ENCODE measurements at places on chromosomes 4 and X. TPM values are rescaled to one million over a fixed set of nuclear protein-coding genes. Genes with fewer than 3 reads are reported as not detected.

GRCh38 chr4:24144381-24144780, 254.5 kb upstream of the PPARGC1A start:
- no peak for DNase-seq

GRCh38 chrX:131752493-131753198, 208.8 kb downstream of the OR13H1 start:
- DNase-seq, result peak; percentile 86

PIN4 gene
- 21.4 TPM for polyA plus RNA-seq

TEX13D gene
- not detected for polyA plus RNA-seq

- no peak for DNase-seq
Observed at GRCh38 chr4:38659346-38659745, 4.7 kb upstream of the KLF3 start.

GRCh38 chrX:22542641-22543040, 269.9 kb downstream of the CBLL2 start:
- no peak for DNase-seq

GRCh38 chr4:8831221-8832112, 40.2 kb downstream of the HMX1 start:
- DNase-seq, result peak; percentile 11

GRCh38 chrX:102712216-102712966, at the start of gene GPRASP2:
Gene GPRASP2, plus strand, starts transcription at chrX:102712448. Its CDS starts 2,422 bp downstream, at chrX:102714870.
- DNase-seq, result peak; percentile 74

DNA sequence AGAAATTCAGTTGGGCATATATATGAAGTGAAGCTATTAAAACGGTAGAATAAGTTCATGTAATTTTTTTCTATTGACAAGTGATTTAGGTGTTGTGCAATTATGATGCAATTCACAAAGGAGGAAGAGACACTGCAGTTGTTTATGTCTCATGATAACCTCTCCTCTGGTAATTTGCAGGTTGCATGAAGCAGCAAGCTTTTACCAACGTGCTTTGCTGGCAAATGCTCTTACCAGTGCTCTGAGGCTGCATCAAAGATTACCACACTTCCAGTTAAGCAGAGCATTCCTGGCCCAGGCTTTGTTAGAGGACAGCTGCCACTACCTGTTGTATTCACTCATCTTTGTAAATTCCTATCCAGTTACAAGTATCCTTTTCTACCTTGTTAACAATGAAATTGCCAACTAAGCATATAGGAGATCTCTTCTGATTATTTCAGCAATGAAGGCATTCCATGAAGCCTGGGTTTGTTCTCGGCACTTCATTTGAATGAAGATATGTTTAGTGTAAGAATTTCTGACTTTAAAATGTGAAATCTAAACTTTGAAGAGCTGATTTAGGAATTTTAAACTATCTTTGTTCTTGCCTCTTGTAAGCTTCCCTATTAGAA, 3.9 kb downstream of the TMEM33 start:
- DNase-seq, result no peak

MAGIX gene
- 4.9 TPM for polyA plus RNA-seq

DNA sequence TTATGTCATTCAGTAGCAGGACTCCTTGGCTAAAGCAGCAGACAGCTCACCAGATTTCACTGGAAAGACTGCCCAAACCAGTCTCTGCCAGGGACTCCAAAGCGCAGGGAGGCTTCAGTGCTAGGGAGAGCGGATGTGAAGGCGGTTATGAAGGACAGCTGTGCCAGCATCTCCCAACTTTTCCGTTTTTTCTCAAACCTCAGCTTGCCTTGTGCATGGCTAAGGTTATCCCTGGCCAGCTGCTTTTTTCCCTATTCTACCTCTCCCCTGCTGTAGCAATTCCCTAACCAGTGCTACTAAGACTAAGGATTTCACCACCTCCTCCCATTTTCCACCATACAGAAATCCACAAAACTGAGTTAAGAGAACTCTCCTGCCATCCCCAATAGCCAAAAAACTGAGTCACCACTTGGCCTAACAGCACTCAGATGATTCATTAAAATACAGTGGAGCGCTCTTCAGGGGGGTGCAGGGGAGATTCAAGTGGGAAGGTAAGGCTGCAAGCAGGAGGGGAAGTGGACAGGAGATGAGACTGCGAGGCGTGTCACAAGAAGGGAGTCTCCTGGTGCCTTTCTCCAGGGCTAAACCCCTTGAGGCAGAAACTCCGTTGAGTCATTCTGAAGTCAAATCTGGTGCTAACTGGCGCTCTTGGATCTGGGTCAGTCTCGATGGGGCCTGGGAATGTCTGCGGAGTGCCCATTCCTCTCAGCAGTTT, 90.7 kb downstream of the PALLD start:
- peak; percentile 74 for DNase-seq

TECRL gene
- polyA plus RNA-seq, result 0.13 TPM

DNA sequence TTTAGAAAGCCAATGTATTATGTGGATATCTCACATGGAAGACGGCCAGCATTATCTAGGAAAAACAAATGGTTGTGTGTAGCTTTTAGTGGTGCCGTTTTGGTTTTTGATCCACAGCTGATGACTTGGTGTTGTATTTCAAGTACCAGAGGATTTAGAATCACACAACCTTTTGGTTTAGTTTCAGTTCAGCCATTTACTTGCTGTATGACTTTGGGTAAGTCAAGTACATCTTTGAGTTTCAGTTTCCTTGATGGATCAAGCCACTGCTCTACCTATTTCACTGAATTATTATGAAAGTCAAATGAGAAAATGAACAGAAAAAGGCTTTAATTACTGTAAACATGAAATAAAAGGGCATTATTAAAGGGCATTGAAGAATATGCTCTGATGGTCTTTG, 205.6 kb downstream of the ZIC3 start:
- no peak for DNase-seq

ITM2A gene
- 2.8 TPM for polyA plus RNA-seq

HSFX2 gene
- polyA plus RNA-seq, result 0.59 TPM

GRCh38 chrX:134588806-134589205, 69.5 kb downstream of the PLAC1 start:
- no peak for DNase-seq

FRG2 gene
- not detected for polyA plus RNA-seq

GRCh38 chr4:12966726-12967125, 517.4 kb downstream of the RAB28 start:
- DNase-seq, result no peak

DNA sequence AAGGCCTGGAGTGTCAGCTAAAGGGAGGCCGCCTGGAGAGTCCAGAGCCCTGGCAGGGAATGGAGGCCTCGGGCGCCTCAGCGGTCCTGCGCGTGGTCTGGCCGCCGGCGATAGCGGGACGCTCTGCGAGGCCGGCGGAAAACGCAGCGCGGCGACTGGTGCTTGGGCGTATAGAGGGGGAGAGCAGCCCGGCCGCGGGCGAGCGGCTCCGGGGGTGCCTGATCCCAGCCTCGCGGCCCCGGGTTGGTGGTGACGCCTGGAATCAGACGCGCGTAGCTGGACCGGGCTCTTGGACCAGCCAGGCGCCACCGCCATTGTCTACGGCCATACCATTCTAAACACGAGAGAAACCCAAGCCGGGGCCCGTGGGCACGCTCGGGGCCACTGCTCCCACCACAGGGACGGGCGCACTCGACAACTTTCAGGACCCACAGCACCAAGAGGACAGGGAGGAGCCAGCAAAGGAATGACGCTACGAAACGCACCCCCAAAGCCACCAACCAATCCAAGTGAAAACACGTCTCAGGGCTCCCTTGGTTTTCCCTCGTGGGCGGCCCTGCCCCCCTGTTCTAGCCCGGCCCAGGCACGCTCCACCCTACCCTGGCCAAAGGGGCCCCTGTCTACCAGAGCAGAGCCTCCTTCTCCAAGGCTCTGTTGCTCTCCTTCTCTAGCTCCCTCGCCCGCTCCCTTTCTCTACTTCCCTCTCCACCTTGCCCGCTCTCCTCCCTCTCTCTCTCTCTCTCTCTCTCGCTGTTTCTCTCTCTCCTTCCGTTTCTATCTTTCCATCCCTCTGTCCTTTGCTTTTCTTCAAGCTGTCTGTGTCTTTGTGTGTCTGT, 7.8 kb downstream of the FRG2 start:
- DNase-seq, result no peak

DNA sequence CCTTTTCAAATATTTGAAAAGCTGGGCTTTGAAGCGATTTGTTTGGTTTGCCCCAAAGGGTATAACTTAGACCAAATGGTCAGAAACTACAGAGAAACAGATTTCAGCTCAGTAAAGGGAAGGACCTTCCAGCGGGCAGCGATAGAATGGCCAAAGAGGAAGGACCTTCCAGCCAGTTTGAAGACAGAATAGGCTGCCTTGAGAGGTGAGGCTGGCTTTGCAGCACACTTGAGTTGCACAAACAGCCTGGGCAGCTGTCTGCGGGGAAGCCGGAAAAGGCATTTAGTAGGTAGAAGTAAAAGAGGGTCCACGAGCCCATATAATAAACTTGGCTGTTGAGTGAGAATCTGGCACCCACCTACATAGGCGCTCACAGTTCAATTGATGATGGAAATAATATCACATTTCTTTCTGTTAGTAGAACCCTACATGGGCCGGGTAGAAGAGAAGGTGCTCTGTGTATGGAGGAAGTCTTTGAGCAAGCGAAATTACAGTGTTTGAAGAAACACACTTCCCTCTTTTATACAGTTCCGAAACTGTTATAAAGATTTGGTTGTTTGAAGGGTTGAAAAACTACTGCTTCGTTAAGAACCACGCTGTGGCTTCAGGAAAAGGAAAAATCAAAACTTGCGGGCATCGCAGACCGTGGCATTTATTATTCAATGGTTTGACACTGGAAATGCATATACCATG, 75.0 kb upstream of the SORBS2 start:
- DNase-seq, result no peak

DNA sequence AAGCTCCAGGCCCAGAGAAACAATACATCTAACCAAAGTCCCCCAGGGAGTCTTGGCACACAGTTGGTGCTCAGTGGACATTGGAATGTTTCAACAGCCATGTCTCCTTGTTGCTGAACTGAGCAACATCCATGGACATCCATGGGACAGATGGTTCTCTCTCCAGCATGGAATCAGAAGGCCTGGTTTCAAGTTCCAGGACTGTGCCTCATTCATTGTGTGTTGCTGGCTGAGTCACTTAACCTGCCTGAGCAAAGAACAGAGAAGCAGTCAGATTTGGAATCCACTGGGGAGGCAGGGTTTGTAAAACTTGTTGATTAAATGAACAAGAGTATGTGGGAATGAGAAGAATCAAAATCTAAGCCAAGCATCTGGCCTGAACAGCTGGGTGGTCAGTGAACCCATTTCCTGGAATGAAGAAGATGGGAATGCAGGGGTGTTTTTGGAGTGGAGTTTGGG, 147.9 kb downstream of the CHIC2 start:
- DNase-seq, result no peak

DNA sequence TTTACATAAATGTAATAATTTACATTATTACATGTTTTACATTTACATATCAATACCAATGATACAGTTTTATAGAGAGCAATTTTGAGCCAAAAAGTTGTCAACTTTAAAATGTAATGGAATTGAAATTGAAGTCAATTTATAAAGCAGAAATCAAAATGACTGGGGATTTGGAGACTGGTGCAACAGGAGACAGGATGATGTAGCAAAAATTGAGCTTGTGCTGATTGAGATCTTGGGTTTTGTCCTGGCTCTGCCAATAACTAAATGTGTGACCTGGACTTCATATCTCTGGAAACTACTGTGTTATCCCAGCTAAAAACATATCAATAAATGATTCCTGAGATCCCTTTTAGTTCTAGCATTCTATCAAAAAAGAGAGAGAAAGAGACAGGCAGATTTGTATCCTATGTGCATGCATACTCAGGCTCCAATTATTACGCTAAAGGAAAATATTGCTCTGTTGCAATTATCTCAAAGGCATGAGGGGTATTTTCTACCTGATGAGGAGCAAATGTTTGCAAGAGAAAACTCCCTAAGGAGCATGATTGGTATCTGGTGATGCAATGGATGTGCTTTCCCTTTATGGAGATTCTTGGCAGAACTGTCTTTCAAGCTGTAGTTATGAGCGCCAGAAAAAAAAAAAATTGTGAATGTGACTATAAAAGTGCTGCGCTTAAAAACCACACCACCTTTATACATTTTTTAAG, 14.7 kb downstream of the EXOC1L start:
- no peak for DNase-seq

GRCh38 chrX:44903107-44903506, 30.1 kb downstream of the KDM6A start:
- no peak for DNase-seq

FAM53A gene
- not detected for polyA plus RNA-seq

GRCh38 chrX:31132821-31133241, 61.0 kb upstream of the FTHL17 start:
- DNase-seq, result no peak

F11 gene
- polyA plus RNA-seq, result 1.1 TPM

VBP1 gene
- 32.7 TPM for polyA plus RNA-seq

DNA sequence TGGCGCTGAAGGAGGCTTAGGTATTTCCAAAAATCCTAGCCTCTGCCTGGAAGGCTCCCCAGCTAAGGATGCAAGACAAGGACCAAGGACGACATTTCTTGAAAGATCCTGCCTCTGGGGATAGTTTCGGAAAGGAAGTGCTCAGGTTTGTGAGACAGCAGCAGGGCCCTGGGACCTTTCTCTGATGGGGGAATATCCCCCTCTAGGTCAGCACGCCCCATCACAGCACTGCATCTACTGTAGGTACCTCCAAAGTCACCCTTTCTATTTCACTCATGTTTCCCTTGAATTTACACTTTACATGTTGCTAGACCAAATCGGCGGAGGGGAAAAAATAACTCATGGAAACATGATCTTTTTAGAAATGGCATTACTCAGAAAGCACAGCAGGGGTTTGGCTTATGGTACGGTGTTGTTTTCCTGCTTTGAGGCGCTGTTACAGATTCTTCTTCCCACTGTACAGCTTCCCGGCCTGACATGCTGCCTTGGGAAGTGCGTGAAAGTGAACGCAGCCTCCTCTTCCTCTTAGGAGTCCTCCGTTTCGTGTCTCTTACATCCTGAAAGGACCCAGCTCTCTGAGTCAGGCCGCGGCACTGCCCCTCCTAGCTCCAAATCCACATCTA, 77.2 kb upstream of the DHRSX start:
- DNase-seq, result no peak

- DNase-seq, result no peak
Observed at GRCh38 chrX:119698845-119699244, 5.9 kb upstream of the SEPTIN6 start.

GRCh38 chrX:46805270-46805669, 31.6 kb upstream of the RP2 start:
- no peak for DNase-seq

- DNase-seq, result no peak
Observed at GRCh38 chrX:119688911-119689321, 4.1 kb downstream of the SEPTIN6 start.
